ENCODE measurements at places on chromosomes 5 and 9.

GRCh38 chr9:104087894-104088293, 6.2 kb upstream of the SMC2 start:
- no peak for DNase-seq

GRCh38 chr5:176492431-176492830, 44.2 kb downstream of the FAF2 start:
- DNase-seq = no peak

GRCh38 chr9:130433168-130433946, 11.4 kb upstream of the ASS1 start:
- peak; percentile 4 for DNase-seq

DNA sequence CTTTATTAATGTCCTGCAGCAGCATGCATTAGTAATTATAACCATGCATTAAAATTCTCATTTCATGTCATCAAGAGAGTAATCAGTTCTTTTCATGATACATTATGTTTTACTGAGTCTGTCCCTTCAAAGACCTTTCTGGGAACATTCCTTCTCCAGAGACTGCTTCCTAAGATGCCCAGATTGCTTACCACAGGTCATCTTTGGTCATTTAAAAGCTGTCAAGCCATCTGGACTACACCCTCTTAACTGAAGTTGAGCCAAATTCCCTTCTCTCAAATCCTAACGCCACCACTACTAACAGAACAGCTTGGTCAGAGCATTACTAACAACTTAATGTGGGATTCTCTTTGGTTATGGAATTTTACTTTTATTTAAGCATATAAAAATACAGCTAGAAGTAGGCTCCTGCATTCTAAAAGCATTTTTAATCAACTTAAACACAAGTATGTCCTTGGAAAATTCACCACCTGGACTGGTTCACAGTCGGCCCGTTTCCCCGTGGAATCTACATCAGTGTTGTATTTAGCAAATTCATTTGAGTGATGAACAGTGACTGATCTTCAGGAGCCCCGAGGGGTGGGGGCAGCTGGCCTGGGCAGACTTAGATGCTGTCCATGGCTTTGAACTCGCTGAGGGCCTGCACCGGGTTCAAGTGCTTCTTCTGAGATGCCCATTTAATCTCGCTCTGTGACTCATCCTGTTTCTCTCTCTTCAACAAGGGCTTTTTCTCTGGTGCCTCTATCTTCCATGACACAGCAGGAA, 92.8 kb upstream of the CCDC112 start:
- no peak for DNase-seq

DNA sequence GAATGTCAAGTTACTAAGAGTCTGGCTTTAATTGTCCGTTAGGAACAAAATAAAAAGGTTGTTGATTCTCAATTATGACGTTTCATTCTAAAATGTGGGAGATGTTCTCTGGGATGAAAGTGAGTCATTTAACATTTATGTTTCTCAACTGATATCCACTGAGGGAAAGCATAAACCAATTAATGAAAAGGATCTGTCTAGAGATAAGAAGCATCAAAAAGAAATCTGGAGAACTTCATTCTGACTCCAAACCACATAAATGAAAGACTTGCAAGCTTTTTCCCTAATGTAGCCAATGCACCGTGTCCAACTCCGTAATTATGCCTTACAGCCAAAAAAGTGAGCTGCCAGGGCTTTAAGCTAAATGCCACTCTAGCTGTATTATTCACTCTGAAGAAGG, 654.2 kb downstream of the TLE1 start:
- DNase-seq = no peak
